ENCODE measurements at places on chromosomes 5 and 9.

DNA sequence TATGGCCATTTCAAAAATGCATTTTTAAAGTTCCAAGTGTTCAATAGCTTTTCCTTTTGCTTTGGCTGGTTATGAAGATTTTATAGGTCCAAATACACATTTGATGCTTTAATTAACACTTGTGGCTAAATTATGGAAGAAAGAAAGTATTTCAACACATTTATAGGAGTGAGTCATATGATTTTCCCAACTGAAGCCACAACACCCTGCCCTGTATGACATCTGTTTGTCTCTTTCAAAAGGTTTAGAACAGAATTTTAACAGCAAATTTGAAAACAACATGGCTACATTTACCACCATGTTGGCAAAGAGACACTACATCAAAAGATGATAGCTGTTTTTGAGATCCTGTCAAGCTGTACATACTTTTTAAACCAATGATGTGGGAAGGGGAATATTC lies 99.4 kb downstream of the TMEM174 start:
- no peak for DNase-seq

- DNase-seq: peak; percentile 94
These were observed 110.1 kb downstream of the FOXD1 start for GRCh38 chr5:73338256-73339050.

DNA sequence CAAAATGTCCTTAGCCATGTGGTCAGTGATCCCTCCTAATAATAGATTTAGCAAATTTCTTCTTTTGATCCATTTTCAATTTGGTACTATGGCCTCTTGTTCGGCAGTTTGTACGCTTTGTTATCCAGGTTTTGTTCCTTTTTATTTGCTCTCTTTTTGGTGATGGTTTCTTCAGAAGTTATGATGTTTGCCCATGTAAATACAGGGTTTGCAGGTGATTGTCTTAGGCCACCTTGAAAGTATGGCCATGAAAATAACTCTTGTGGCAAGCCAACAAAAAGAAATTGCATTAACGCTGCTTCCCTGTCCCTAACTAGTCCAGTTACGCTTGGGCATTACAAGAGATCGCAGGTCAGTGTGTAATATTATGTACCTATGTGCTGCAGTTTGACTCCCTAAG lies 8.6 kb downstream of the GPR151 start:
- DNase-seq: no peak

- DNase-seq: no peak
These were observed 97.8 kb upstream of the IQGAP2 start for GRCh38 chr5:76305269-76305668.

DNA sequence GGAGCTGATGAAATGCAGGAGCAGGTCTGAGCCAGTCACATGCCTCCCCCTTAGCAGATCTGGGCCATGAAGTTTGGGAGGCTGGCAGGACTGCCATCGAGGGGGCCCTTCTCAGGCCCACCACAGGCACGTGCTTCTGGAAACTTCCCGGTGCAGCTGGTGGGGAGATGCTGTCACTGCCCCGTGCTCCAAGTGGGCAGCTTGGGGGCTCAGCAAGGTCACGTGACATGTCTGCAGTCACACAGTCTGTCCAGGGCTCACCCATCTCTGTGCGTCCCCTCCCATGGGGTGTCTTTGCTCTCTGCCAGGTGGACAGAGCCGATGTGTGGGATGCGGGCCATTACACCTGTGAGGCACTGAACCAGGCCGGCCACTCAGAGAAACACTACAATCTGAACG lies 79.4 kb upstream of the ASS1 start:
- no peak for DNase-seq

DNA sequence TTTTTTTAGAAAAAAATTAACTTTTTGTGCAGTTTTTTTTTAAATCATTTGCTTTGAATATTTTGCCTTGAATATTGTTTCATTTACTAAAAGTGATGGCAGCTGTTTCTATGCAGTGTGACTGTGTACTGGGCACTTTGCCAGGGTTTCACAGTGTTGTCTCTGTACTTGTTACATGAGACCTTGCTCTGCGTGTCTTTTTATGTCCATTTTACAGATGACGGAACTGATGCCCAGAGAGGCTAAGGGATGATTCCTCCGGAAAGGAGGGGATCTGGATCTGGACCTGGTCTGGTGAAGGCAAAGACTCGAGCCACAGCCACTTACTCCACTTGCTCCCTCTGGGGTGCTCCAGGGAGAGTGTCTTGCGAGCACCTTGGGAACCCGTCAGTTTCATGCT lies 124.8 kb upstream of the PTCH1 start:
- DNase-seq: no peak

- no peak for DNase-seq
These were observed 114.9 kb downstream of the TRIO start for GRCh38 chr5:14257995-14258403.

DNA sequence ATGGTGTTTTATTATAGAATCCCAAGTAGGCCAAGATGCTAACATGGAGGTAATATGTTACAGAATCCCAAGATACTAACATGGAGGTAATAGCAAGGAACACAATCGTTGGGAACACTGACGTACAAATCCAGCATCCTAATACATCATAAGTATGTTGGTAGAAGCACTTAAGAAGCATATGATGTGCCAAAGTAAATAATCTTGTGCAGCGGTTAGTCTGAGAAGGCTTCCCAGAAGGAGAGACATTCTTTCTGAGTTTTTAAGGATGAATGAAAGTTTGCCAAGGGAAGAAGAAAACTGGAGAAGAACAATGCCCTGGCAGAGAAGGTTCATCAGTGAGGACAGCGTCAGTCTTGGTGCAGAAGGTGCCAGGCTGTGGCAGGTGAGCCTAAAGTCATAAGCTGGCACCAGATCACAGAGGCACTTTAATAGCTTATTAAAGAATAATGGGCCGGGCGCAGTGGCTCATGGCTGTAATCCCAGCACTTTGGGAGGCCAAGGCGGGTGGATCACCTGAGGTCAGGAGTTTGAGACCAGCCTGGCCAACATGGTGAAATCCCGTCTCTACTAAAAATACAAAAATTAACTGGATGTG lies 294.5 kb upstream of the PIK3R1 start:
- DNase-seq: peak; percentile 35

- DNase-seq: no peak
These were observed 303.5 kb upstream of the ST8SIA4 start for GRCh38 chr5:101206534-101206933.

GRCh38 chr5:103408408-103408807 lies 149.8 kb downstream of the MACIR start:
- DNase-seq: no peak

DNA sequence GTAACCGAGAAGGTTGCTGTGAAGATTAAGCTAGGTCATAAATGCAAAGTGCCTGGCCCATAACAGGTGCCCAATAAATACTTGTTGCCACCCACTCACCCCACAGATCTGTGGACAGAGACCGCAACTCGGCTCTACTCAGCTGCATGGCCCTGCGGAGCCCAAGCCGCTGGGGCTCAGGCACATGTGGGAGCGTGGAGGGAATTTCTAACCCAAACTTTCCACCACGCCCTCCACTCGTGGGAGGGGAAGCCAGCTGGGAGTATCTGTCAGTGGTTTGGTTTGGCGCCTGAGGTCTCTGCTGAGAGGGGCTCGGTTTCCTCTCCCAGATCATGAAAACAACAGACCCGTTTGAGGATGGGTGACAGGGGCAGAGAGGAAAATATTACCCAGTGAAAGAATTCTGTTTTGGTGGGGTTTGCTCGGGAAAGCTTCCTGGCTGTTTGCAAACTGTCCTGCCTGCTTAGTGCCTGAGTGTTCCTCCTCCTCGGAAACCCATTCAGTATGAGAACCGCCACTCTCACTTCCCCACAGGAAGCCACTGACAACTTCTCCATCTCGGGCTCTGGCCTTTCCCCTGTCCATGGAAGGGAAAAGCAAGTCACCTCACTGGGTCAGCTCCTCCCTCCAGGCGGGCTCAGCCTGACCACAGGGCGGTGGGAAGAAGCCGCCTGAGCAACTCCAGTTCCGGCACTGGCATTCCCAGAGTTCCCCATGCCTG lies 60.1 kb downstream of the RGS3 start:
- no peak for DNase-seq

GRCh38 chr9:129027224-129027684 lies 877 bp downstream of the SH3GLB2 start:
- no peak for DNase-seq

- DNase-seq: no peak
These were observed 23.7 kb upstream of the TMEM250 start for GRCh38 chr9:136142414-136142796.

DNA sequence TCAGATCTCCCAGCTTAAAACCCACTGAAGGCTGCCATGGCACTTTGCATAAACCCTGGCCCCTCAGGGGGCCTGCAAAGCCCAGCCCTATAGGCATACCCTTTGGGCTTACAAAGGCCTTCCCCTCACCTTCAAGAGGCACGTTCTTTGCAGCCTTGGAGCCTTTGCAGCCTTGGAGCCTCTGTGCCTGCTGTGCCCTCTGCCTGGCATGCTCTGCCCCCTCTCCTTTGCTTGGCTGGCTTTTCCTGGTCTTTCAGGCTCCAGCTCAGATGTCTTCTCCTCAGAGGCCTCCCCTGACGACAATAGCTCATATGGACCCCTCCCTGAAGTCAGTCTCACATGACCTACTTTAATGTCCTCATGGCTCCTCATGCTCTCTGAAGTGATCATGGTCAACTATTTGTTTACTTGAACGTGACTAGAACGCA lies 60.3 kb downstream of the CXXC5 start:
- no peak for DNase-seq

GRCh38 chr9:134563397-134563796 lies 78.2 kb upstream of the COL5A1 start:
- DNase-seq: no peak

- DNase-seq: no peak
These were observed 23.8 kb downstream of the CAMSAP1 start for GRCh38 chr9:135883410-135884089.

DNA sequence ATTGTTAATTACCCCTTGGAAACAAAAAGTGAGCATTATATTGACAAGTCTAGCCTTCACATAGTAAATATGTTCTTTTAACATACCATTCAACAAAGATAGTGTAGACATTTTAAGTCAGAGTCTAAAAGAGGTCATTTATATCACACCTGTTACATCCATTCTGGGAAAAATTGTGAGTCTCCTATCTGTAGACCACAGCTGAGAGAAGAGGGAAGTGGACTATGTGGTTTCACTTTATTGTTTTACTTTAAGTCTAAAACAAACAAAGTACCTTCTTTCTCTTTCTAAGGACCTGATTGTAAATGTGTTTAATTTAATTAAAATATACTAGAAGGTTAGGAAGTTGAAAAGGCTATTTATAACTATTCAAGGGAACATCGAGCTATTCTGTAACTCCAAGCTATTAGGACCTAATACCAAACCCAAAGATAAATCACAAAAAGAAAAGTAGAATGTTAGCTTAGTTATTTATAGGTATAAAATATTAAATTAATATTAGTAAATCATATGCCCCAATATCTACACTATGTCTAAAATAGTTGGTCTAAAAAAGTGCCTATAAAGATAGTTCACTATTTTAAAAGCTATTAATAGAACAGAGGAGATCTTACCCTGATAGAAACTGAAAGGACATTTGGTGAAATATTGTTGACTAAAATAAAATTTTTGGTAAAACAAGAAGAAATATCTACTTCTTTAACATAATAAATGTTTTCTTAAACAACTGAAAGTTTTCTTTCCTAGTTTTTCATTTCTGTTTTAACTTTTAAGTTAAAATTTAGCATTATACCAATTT lies 134.9 kb downstream of the TMEM167A start:
- DNase-seq: no peak

- DNase-seq: peak; percentile 80
These were observed 5.9 kb upstream of the LARS1 start for GRCh38 chr5:146188358-146188757.

DNA sequence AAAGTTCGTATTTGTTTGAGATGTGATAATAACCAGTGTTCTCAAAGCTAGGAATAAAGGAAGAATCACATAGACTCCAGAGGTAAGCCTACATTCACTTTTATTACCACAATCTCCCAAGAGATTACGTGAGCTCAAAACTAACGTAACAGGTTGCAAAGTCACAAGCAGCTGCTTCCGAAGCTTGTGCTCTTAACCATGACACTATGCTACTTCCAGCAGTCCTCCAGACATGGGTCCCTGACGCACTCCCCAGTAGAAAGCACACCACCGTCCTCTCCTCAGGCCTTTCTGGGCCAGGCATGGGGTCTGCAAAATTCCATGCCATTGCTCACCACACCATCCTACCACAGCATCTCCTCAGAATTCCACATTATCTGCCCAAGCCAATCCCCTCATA lies 84.6 kb downstream of the PAX5 start:
- no peak for DNase-seq

- DNase-seq: peak; percentile 92
These were observed 30.4 kb upstream of the LTC4S start for GRCh38 chr5:179763215-179763945.

GRCh38 chr5:134420343-134420742 lies 8.7 kb upstream of the CDKN2AIPNL start:
- DNase-seq: peak; percentile 32

DNA sequence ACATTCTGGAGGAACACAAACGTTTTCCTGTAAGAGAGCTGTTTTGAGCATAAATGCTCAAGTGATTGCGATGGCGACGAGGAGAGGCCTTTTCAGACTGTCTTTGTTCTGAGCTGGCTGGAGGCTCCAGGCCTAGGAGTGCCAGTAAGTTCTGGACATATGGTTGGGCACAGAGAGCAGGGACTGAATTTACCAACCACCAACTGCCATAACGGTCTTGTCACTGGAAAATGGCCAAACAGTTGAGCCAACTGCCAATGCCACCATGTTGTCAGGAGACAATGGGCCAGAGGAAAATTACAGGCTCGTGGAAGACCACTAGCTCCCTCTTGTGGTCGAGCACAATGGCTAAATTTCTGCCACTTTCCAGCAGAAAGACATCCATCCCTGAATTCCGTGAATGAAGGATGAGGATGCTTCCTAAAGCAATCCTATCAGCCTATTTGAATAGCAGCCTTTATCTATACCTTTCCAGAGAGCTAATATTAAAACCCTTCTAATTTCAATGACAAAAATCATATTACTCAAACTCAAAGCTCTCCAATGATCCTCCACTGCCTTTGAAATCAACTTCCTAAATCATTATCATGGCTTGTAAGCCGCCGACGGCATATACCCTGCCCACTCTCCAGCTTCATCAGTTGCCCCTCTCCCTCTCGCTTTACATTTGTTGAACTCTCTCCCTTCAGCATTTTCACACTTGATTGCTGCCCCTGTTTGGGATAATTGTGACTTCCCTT lies 66.9 kb upstream of the GLIS3 start:
- peak; percentile 54 for DNase-seq

DNA sequence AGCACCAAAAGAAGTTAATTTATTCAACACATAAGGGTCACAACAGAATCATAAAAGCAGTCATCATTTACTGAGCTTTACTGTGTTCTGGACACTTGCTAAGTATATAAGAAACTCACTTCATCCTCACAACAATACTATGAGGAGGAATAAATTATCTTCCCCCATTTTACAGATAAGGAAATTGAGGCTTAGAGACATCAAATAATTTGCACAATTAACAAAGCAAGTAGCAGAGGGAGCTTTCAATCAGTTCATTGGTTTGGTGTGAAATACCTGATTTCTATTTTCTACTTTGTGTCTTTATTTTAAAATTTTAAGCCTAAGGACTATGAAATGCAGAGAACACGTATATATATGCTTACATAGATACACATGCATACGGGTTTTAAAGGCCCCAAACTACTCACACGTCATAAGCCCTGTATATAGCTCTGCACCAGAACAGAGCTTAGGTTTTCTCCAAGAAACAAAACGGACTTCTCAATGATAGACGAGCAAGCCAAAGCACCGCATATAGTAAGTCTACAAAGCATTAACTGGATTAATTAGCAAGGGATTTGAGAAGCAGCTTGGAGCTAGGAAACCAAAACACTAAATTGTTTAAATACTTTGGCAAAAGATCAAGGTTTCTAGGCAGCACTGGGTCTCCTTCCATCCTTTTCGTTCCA lies 95.6 kb downstream of the DENND1A start:
- DNase-seq: peak; percentile 51
